Muscle of back (tissue), 13 donors: ENCODE measurements at places on chromosomes 16 and 17. TPM values are rescaled to one million over a fixed set of nuclear protein-coding genes. Genes with fewer than 3 reads are reported as not detected.

Gene CDR2L
- polyA plus RNA-seq = 5.9 TPM

Gene PPM1D
- 11.2 TPM for polyA plus RNA-seq

Gene CD300C
- 1.1 TPM for polyA plus RNA-seq

Gene MMP25
- polyA plus RNA-seq = 2.2 TPM

Gene SEPTIN12
- polyA plus RNA-seq = not detected

Gene NPIPA5
- 19.2 TPM for polyA plus RNA-seq

Gene NKD1
- 7.9 TPM for polyA plus RNA-seq

Gene RUNDC1
- polyA plus RNA-seq = 7.1 TPM

Gene ITGAL
- polyA plus RNA-seq = 4.1 TPM

Gene AGRP
- not detected for polyA plus RNA-seq

Gene MYOCD
- 0.55 TPM for polyA plus RNA-seq

Gene DBNDD1
- polyA plus RNA-seq = 11.0 TPM

Gene TMEM114
- not detected for polyA plus RNA-seq

Gene LRRC75A
- 6.3 TPM for polyA plus RNA-seq

Gene CCDC92B
- 0.07 TPM for polyA plus RNA-seq

Gene ATAD5
- 2.5 TPM for polyA plus RNA-seq
